ENCODE measurements at places on chromosomes 3 and 15.

GRCh38 chr15:70057931-70058641 lies 39.6 kb downstream of the TLE3 start:
- no peak for DNase-seq

- peak; percentile 52 for DNase-seq
Measured at GRCh38 chr3:65672871-65673815, 365.6 kb downstream of the MAGI1 start.

GRCh38 chr15:28022961-28023360 lies 76.2 kb downstream of the OCA2 start:
- peak; percentile 37 for DNase-seq

DNA sequence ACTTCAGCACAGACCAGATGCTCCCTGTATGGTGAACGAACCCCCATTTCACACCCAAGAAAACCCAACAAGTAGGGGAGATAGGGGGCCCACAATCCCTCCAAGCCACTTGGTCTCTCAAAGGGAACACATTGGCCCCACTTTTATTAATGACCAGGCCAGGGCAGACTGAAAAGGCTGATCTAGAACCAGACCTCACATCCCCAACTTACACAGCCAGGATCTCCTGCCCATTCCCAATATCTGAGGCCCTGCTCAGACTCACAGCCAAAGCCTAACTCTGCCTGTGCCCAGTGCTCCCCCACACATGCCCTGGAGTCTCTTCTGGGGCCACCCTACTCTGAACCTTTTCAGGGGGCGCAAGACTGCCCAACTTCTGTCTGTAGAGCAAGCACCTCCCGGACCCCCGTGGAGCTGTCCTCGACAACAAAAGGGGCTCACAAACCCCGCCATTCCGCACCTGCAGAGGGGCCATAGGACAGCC lies 1.8 kb downstream of the PLXNB1 start:
- DNase-seq: no peak

DNA sequence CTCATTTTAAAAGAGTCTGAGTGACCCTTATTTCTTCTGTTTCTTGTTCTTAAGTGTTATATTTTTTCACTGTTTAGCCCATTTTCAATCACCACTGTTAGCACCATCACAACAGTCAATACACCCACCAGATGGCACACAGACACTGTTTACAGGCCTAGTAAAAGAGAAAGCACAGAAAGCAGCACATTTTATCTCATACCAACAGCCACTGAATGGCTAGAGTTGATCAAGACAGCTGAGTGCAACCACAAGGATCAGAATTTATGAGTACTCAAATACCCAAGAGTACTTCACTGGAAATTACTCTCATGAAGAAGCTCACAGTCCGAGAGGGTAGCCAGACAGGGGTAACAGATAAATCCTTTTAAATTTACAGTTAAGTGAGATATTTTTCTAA lies 127.0 kb downstream of the TFDP2 start:
- DNase-seq: no peak

- DNase-seq: no peak
Measured at GRCh38 chr3:76997733-76998132, 42.2 kb upstream of the ROBO2 start.

- no peak for DNase-seq
Measured at GRCh38 chr3:196694941-196695848, 16.9 kb downstream of the CEP19 start.

- DNase-seq: no peak
Measured at GRCh38 chr3:195134431-195134830, 136.5 kb downstream of the XXYLT1 start.

GRCh38 chr3:56137415-56137814 lies 330.9 kb downstream of the ERC2 start:
- DNase-seq: no peak

DNA sequence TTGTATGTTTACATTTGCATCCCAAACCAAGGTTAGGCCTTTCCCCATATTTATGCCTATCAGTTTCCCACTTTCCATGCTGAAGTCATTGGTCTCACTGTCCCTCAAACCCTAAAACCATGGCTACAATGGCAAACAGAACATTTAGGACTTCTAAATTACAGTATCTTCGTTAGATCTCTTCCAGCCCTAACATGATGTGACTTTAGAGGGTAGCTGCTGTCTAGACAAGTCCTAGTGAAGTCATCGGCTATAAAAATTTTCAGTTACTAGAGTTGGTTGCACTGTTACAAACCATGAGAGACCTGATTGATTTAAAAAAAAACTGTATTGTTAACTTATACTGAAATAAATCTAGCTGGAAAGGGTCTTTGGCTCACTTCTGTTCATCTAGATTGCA lies 54.6 kb downstream of the TM4SF4 start:
- no peak for DNase-seq

DNA sequence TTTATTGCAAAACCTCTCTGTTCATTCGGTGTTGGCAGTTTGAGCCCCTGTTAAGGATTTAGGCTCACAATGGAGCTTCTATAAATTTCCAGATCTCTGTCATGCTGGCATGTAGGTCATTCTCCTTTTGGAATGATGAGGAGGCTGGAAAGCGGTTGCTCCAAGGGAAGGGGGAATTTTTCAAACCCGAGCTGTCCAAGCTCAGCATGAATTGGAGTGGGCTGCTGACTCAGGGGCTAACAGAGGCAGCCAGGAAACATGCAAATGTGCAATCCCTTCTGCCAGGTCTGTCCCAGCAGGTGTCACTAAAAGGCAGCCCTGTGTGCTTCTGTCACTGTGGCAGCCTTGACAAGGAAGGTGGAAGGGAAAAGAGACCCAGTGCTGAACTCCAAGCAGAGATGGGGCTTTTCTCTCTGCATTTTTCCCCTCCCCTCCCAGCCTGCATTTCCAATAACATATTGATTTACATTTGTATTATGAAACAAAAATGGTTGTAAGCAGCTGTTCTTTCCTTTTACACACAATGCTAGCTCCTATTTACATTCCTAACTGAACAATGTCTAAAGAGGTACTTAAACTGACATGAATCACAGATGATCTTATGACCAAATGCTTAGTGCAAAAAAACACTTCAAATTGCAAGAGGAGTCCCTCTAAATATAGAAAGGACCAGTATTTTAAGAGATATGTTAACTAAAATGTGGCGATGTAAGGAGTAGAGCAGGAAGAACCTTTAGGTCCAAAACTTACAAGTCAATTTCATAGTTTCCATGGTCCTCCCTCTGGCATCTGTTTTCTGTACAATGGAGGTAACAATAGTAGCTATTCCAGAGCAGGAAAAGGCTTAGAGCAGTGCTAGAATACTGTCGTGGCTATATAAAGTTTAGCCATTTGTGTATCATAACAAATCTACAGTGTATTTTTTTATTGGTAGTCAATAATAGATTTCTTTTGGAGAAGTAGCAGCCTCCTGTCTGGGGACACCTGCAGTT lies 84.5 kb upstream of the ATP10A start:
- peak; percentile 18 for DNase-seq

DNA sequence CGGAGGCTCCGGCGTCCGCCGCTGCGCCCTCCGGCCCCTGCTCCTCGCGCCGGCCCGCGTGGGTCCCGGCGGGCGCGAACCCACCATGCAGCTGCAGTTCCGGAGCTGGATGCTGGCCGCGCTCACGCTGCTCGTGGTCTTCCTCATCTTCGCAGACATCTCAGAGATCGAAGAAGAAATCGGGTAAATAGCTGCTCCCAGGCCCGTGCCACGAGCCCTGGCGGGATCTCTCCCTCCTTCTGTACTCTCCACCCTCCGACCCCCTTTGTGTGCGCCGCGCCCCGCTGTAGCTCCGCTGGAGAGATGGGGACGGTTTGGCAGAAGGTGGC lies 263 bp downstream of the ST8SIA2 start:
- DNase-seq: no peak

- no peak for DNase-seq
Measured at GRCh38 chr15:64844576-64845145, 2.9 kb downstream of the PLEKHO2 start.

GRCh38 chr15:51307811-51308210 lies 30.6 kb downstream of the CYP19A1 start:
- no peak for DNase-seq

DNA sequence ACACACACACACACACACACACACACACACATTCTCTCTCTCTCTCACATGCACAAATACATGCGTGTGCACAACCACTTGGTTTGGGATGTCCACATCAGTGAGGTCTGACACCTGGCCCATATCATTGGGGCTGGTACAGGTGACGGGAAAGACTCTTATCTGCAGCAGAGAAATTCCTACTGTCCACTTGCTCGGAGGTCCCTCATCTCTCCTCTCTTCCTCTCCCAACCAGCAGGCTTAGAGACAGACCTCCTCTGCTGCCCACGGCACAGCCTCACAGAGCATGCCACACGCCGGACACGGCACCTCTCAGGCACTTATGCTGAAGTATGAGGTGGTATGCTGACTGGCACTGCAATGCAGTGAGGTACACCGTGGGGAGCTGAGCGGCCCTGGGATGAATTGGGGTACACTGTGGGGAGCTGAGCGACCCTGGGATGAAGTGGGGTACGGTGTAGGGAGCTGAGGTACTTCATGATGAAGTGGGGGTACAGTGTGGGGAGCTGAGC lies 41.7 kb downstream of the MAGEF1 start:
- DNase-seq: no peak

DNA sequence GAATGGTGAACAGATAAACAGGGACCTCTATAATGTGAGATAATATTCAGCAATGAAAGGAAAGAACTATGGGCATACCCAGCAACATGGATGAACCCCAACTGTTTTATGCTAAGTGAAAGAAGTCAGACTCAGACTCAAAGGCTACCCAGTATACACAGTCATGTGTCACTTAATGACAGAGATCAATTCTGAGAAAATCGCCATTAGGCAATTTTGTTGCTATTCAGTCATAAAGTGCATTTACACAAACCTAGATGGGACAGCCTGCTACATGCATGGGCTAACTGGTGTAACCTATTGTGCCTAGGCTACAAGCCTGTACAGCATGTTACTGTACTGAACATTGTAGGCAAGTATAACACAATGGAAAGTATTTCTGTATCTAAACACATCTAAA lies 76.5 kb downstream of the B3GNT5 start:
- DNase-seq: no peak

DNA sequence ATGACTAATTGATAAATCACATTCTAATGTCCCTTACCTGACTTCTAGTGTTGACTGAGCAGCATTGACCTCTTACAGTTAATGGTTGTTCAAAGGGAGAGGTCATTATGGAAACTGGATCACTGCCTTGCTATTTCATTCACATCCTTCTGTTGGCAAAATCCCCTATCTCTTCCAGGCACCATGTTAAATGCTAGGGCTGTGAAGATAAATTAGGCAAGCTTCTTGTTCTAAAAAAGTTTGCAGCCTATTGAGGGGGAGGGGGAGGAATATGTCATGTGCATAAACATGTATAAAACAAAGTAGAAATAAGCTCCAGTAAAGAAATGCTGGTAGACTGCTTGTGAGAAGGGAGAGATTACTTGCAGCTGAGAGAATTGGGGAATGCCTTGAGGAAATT lies 84.8 kb upstream of the MLF1 start:
- DNase-seq: no peak

- no peak for DNase-seq
Measured at GRCh38 chr15:48796521-48796920, 14.3 kb downstream of the CEP152 start.

DNA sequence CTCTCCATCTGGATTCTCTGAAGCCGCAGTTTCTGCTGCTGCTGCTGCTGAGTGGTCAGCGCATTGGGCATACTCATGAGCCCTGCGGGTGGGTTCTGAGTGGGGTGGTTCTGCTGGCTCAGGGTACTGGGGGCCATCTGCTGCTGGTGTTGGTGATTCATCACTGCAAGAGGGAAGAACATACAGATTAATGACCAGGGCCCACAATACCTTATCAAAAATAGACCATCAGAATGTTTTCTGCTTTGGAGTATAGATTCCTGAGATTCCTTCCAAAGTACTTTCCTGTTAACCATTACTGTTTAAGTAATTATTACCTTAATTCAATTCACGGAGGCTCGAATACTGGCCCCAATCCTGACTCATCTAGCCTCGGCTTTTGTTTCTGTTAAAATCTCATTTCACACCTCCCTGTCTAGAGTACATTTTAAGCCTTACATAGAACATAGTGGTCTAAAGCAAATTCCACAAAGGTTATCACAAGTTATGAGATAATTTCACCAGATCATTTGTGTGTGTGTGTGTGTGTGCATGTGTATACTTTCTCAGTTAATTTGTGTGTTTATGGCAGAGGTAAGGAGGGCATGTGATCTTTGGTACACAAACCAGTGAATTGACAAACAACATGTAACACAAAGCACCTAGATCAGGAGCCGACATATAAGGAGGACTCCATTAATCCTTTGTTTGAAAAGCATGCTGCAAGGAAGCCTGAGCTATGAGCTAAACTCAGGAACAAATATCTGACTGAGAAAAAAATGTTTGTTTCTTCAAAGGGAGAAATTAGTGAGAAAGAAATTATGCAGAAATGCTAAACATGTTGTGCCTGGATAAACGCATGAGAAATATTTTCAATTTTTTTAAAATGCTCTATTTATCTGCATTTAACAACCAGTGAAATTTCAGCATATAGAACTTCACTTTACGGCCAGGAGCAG lies 68.1 kb downstream of the TM4SF4 start:
- DNase-seq: no peak

DNA sequence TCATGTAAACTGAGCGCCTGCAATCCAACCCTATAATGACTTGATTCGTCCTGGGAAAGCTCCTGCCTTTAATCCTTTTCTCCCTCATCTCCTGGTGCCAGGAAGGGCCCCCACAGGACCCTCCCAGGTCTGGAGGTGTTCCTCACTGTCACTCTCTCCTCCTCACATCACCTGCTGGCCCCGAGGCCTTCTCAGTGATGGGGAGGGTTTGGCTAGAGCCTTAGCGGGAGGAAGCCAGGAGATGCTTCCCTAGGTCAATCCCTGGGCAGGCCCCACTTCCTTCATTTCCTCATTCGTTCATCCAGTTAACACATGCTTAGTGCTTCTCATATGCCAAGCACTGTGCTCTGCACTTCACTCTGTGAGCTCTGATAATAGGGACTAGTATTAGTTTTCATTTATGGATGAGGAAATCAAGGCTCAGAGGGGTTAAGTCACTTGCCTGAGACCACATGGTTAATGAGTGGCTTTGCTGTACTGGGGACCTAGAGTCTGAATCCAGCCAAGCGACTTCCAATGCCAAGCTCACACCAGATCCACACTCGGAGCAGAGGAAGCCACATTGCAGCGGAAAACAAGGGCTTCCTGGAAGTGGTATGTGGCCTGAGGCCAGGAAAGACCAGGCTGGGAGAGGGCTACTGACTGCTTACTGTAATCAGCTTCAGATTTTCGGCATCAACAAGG lies 50.3 kb upstream of the CHRNB4 start:
- DNase-seq: no peak

DNA sequence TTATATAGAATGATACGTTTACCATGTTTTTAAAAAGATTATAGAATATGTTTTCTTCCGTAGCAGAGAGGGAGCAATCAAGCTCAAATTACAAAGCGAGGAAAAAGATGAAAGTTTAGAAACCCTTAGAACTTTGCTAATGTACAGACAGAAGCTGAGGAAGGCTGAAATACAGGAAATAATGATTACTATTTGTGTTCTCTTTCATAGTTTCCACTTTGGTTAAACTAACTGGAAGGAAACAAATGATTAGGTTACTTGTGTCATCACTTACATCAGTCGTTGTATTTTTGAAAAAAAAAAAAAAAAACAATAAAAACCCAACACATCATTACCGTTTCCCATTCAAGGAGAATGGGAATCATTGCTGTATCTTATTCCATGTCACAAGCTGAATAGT lies 337.8 kb upstream of the CBLB start:
- DNase-seq: no peak

GRCh38 chr15:100928632-100929280 lies 9.6 kb downstream of the LRRK1 start:
- DNase-seq: no peak
